ENCODE measurements at places on chromosomes 5 and 9.

DNA sequence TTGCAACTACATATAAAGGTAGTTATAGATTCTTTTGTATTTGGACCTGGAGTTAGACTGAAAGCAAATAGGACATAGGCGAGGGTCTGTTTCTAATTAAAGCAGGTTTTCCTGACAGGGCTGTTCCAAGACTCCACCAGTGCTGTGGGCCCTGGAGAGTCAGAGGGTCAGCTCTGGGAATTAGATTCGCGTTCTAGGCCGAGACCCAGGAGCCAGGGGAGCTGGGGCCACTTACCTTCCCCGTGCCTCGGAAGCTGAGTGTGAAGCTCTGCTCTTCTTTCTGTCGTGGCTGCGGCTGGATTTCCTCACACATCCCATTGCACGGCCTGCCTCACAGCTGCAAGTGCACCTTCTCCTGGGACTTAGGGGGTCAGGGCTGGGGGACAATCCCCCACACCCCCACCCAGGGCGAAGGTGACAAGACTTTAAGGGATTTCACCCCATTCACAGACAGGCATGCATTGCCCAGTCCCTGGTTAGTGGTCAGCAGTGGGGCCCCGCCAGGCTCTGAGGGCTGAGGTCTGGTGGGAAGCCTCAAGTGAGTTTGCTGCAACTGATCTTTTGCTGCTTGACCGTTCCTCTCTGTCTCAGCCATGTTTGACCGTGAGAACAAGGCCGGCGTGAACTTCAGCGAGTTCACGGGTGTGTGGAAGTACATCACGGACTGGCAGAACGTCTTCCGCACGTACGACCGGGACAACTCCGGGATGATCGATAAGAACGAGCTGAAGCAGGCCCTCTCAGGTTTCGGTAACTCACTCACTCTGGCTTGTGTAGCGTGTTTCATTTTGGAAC is 15.3 kb upstream of the AHRR start:
- no peak for DNase-seq

GRCh38 chr9:5186416-5187169 is 1.2 kb upstream of the INSL6 start:
- DNase-seq: no peak

GRCh38 chr5:81192373-81192750 is 40.8 kb upstream of the CKMT2 start:
- no peak for DNase-seq

- no peak for DNase-seq
Observed at GRCh38 chr5:1686016-1686802, 113.4 kb downstream of the MRPL36 start.

DNA sequence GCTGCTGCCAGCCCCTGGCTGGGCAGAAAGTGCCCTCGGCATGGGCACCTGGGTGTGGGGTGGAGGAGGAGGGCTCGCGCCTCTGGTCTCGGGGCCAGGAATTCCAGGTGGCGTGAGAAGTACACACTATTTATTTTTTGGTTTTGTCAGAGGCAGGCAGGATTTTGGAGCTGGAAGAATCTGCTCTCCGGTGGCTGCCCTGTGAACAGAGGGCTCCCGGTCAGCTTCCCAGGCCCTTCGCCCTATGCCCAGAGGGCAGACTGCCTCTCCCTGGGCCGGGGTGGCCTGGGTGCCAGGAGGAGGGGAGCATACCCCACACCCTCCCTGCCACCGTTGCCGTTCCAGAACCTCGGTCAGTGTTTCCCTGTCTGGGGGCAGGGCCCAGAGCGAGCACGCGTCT is 8.3 kb downstream of the DOLPP1 start:
- no peak for DNase-seq

- no peak for DNase-seq
Observed at GRCh38 chr9:125932012-125932411, 184.8 kb downstream of the PBX3 start.

GRCh38 chr9:116935149-116935897 is 248.2 kb downstream of the TRIM32 start:
- DNase-seq: peak; percentile 55

DNA sequence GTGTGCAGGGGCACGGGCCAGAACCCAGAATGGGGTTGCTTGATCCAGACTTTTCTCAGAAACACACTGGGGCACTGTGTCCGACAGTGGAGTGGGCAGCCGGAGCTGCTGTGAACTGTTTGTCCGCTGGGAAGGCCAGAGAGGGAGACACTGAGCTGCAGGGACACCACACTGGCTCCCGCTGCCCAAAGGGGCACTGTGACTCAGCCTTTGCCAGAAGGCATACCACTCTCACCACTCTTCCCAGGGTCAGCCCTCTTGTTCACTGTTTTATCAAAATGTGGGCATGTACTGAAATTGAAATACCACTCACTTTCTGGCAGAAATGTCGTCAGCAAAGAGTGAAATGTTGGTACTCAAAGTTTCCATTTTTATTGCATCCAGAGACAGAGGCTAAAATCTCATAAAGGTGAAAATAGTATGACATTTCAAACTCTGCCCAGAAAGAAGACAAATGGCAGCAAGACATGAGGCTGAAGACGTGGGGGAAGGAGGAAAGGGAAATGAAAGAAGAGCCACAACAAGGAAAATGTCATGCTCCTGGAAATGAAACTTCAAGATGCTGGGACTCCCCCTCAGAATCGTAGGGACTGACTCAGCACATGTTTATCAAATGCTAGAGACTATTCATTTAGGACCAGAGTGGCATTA is 4.5 kb upstream of the IL7R start:
- DNase-seq: peak; percentile 46

DNA sequence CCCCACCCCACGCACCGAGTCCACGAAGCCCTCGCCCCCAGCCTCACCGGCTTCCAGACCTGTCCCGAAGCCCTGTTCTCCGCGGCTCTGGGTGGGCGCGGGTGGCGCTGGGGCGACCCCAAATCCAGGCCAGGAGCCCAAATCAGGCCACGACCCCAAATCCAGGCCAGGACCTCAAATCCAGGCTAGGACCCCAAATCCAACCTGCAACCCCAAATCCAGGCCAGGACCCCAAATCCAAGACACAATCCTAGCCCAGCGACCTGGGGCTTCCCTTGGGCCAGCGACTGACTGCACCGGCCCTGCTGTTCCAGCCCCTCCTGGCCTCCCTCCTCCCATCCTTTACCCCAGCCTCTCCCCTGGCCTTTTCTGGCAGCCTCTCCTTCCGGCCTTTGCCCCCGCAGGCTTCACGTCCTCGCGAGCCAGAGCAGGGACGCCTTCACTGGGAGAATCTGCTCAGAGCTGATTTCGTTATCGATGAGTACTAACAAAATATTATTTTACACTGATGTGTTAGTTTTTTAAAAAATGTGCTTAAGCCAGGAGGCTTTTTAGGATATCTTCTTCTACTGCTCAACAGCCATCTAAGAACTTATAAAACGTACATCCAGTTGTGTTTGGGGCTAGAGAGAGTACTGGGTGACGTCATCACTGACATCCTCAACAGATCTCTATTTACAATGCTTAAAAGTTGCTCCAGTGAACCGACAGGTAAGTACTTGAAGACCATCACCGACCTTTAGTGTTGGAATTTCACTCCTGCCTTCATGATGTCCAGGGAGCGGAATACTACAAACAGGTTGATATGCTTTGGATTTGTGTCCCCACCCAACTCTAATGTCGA is 34.7 kb downstream of the TRIP13 start:
- no peak for DNase-seq

DNA sequence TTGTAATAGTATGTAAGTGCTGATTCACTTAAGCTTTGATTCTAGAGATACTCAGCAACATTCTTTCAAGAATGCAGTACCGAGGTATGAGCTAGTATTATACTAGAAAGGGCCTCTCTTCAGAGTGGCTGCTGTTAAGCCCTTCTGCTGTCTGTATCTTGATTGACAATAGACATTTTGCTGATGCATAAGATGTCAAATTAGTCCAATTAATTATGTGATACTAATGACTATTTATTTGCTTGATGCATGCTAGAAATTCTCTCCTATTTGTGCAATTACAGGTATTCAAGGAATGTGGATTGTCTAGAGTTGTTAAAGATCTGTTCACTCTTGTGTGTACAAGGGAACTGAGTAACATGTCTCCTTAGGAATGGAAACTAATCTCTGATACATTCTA is 92.3 kb upstream of the PTGER4 start:
- DNase-seq: no peak

DNA sequence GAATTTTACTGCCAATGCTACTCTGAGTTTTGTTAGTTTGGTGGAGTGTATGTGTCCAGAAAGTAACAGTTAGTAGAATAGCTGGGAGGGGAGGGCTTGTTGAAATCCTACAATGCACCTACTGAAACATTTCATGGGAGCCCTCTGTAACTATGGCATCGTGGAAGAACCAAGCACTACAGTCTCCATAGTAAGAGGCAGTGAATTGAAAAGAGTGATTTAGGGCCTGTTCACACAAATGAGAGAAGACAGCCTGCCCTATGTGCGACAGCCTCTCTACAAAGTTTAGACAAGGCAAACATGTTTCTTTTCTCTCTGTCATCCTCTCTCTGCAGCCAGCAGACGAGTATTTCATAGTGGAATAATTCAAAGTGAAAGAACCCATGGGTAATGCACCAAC is 676.6 kb downstream of the BRINP1 start:
- no peak for DNase-seq

DNA sequence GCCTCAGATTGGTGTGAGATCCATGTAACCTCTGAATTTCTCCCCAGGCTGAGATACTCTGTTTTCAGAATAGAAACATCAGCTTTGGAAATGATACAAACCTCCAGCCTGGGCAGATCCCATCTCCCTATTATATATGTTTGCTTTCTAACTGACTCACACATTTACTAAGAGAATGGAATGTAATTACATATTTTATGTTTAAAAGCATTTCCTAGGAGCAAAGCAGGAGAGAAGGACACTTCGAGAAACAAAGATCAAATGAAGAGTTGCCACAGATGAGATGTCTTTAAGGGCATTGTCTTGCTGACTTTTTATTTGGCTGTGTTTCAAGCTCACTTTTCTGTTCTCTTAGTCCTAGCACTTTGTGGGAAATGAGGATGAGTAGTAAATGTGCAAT is 96.3 kb downstream of the CDH18 start:
- no peak for DNase-seq

- DNase-seq: no peak
Observed at GRCh38 chr9:114316605-114317230, 6.2 kb upstream of the ORM1 start.

DNA sequence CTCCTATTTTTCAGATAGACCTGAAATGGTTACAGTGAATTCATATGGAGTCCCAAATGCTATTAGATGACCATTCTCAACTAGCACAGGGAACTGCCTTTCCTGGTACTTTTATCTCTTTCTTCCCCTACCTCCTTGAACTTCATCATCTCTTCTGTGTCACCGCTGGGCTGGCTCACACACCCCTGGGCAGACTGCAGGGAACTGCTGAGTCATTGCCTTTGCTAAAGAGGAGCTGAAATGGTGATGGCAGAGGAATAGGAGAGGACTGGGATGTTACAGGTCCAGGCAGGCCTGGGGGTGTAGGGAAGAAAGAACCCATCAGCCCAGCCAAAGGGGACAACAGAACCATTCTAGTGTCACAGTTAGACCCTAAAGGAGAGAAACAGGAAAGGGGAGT is 322.3 kb downstream of the ASTN2 start:
- DNase-seq: no peak

DNA sequence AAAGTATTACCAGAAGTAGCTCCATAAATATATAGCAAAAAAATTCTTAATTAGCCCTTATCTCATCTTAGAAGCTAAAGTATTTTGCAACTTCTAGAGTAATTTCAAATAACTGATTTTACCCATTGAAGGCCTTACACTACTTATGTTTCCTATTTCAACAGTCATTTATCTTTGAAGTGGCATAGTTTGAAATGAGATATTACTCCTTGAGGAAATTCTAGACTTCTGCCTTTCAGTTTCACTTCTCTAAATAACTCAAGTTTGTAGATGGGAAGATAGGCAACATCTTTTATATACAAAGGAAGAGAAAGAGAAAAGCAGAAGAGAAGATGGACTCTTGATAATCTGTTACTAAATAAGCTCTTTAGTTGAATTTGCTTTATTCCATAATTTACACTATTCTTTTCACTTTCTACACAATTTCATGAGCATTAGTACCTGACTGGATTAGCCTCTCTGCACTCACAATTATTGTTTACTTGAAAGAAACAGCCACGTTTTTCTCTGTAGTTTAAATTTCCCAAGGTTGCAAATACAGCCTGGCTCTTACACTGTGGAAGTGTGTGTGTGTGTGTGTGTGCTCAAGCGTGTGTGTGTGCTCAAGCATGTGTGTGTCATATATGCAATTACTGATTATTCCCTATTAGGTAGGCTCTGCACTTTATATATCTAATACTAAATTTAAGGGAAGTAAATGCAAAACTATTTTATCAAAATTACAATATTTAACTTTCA is 60.6 kb upstream of the EMB start:
- peak; percentile 72 for DNase-seq

GRCh38 chr9:129576546-129577543 is 44.1 kb downstream of the C9orf50 start:
- DNase-seq: no peak

- no peak for DNase-seq
Observed at GRCh38 chr5:179311091-179311470, 34.2 kb downstream of the ADAMTS2 start.

DNA sequence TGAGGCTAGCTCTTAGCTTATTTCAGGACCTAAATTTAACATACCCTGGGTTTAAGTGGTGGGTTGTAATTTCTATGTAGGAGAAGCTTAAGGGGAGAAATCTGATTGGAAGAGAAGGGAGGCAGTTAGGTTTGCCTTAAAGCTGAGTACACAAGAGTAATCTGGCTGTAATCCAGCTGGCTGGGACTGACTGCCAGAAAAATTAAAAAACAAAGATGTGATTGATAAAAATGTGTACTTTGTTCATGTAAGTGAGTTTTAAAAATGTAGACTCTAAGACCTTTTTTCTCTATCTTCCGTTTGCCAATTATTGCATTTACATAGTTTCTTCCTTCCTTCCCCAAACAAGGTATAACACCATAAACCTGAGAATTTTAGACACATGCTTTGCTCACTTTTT is 17.5 kb upstream of the MSMP start:
- DNase-seq: no peak

DNA sequence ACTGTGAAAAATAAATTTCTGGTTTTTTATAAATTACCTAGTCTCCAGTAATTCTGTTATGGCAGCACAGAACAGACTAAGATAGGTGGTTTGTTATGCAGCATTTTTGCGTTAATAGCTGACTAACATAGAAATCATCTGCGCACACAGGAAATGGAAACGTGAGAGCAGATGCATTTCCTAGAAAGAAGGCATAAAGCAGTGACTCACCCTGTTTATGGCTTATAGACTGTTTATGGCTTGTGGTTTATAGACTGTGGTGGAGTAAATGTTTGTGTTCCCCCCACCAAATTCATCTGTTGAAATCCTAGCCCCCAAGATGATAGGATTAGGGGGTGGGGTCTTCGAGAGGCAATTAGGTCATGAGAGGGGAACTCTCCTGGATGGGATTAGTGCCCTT is 18.3 kb upstream of the OSMR start:
- DNase-seq: no peak

GRCh38 chr5:1356873-1357787 is 12.2 kb upstream of the CLPTM1L start:
- DNase-seq: no peak

GRCh38 chr9:8734760-8735159 is 935.2 kb upstream of the DMAC1 start:
- no peak for DNase-seq
